Stimulated activated CD4-positive, alpha-beta T cell treated with anti-CD3 and anti-CD28 coated beads, TNF-alpha, amount 100 ng/mL, for 1 hour (primary cell): ENCODE measurements at places on chromosomes 1 and 21.

DNA sequence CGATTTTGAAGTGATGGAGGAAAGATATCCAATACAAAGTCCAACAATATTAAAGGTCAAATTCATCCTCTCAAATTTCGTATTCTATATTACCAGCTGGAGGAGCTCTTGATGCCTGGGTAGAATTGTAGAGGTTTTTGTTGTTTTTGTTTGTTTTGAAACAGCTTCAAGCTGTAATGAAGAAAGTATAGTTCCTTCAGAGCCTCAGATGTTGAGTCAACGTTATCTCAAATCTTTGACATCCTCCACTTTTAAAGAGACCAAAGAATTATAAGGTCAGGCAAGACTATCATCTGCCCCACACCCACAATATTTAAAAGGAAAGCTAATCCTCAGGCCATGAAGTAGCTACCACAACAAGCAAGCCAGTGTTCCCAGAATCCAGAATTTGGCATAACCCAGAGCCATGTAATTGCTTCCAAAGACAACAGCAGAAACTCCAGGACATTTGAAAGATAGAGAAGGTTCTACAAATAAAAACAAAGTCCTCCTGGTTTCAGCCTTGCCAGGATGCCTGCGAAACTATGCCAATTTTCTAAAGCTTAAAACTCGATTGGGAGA is 24.9 kb downstream of the VAV3 start:
- DNase-seq: no peak

- DNase-seq: no peak
Observed at GRCh38 chr1:64631346-64632034, 113.4 kb upstream of the RAVER2 start.

DNA sequence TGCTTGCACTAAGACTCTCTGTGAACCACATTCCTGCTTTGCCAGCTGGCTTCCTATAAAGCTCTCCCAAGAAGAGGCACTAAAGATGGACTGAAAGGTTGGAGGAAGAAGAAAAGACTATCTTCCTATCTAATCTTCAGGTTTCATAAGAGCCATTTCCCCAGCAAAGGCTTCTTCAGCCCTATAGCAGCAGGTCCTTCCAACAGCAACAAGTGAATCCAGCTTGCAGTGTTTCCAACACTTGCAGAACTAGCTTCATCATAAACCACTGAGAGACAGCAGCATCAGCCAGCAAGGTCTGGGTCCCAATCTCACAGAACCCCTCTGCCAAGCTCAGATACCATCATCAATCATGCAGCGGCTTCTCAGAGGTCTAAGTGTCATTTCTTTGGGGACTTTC is 28.1 kb downstream of the FOXJ3 start:
- DNase-seq: no peak

DNA sequence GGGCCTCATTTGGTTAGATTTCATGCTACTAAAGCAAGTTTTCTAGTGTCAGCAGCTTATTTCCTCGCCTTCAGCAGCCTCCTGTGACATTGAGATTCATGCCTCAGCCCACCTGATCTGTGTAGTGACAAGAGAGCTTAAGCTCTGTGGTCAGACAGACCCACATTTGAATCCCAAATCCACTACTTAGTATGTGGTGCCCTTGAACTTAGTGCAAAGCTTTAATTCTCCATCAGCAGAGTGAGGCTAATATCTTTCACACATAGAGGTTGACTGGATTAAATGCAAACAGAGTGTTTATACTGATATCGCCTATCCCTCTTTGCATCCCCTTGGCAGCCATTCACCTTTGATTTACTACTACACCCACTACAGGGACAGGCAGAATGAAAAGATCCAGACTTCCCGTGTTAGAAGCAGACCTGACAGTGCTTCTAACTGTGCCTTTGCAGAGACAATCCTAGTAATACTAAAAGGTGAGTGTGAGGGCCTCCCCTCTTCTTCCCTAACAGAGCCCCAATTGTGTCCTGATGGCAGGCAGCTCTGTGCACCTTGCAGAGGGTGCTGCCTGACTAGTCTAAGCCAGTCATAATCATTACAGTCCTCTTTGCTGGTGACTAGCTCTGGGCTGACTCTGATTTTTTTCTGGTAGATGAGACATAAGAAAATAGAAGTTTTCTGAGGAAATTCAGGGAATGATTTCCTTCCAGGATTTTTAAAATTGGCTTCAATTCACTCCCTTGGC is 264.0 kb downstream of the CTH start:
- DNase-seq: no peak

GRCh38 chr1:115717541-115717940 is 51.0 kb downstream of the CASQ2 start:
- no peak for DNase-seq

GRCh38 chr1:166905136-166905535 is 29.1 kb upstream of the TADA1 start:
- no peak for DNase-seq

DNA sequence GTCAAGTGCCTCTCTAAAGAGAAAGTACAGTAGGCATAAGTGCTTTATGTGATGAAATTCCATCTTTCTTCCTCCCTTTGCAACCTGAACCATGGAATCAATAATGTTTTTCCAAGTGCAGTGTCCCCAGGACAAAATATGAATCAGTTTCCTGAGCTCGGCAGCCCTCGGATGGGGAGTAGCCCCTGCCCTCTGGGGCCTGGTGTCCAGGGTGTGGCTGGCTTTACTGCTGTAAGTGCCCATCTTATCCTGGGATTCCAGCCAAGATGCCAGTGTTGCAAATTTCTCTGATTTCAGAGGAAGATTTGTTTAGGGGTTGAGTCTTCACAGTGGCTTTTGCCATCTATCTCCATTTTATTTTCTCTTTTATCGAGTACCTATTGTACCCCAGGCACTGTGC is 40.5 kb upstream of the SRP9 start:
- no peak for DNase-seq

DNA sequence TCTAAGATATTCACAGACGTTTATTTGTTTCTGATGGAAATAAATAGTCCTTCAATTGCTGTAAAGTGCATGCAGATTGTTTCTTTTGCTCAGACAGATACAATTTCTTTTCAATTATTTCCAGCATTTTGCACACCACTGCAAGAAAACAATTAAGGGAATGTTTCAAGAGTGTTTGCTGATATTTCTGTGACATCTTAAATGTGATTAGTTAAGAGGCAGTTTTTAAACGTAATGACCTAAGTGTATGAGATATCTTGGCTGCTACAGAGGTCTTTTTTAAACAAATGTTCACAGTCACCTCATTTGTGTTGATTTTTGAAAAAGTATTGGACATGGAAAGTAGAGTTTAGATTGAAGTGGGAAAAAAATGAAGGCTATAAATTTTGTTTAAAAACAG is 262.3 kb upstream of the BRINP3 start:
- DNase-seq: no peak

DNA sequence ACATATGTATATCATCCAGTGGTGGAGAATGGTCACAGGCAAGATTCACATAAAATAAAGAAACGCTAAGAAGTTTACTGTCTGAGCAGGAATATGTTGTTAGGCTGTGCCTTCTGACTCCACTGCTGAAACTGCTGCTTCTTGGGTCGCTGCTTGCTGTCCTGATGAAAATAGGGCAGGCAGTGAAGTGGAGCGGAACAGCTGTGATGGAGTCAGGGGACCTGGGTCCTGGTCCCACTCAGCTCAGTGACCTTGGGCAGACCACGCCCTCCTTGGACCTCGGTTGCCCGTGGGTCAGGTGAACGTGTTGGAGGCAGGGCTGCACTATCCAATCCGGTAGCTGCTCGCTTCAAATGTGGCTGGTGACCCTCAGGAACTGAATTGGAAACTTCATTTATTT is 33.4 kb upstream of the IFFO2 start:
- no peak for DNase-seq

DNA sequence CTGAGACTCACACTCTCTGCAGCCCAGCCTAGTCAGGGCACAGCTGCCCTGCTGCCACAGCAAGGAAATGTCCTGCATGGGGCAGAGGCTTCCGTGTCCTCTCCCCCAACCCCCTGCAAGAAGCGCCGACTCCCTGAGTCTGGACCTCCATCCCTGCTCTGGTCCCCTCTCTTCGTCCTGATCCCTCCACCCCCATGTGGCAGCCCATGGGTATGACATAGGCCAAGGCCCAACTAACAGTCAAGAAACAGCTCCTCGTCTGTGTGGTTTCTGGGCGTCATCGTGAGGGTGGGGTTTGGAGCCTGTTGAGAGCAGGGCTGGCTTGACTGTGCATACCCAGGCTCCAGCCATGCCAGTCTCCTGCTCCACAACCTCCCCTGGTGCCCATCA is 19.5 kb downstream of the FAAH start:
- DNase-seq: no peak
